ENCODE measurements at places on chromosomes 2 and 18. TPM values are rescaled to one million over a fixed set of nuclear protein-coding genes. Genes with fewer than 3 reads are reported as not detected.

SCN9A gene
- 2.0 TPM for polyA plus RNA-seq

C2orf66 gene
- polyA plus RNA-seq, result not detected

MYL12A gene
- polyA plus RNA-seq, result 88.4 TPM

AMER3 gene
- 0.17 TPM for polyA plus RNA-seq

TLX2 gene
- polyA plus RNA-seq, result 0.06 TPM

BOLA3 gene
- polyA plus RNA-seq, result 46.1 TPM

SPATA3 gene
- not detected for polyA plus RNA-seq

NRP2 gene
- 32.0 TPM for polyA plus RNA-seq

COLEC12 gene
- 0.47 TPM for polyA plus RNA-seq

CNDP1 gene
- polyA plus RNA-seq, result 0.09 TPM

SNTG2 gene
- polyA plus RNA-seq, result 6.6 TPM

TOGARAM2 gene
- polyA plus RNA-seq, result 0.42 TPM
